ENCODE measurements at places on chromosomes 5 and 9. TPM values are rescaled to one million over a fixed set of nuclear protein-coding genes. Genes with fewer than 3 reads are reported as not detected.

SPATA31E1 gene
- not detected for total RNA-seq

MEGF9 gene
- 9.1 TPM for total RNA-seq

SREK1IP1 gene
- total RNA-seq = 16.3 TPM

IFNA13 gene
- total RNA-seq = not detected

HRCT1 gene
- 4.6 TPM for total RNA-seq

ADRB2 gene
- total RNA-seq = 6.5 TPM

ELAVL2 gene
- total RNA-seq = 1.8 TPM

ADAMTSL1 gene
- total RNA-seq = 63.9 TPM

BRD9 gene
- total RNA-seq = 46.1 TPM

CMYA5 gene
- 0.33 TPM for total RNA-seq

PRDM9 gene
- not detected for total RNA-seq

Measured in vein endothelial cell (primary cell).